ENCODE measurements at places on chromosomes 2 and 18.

DNA sequence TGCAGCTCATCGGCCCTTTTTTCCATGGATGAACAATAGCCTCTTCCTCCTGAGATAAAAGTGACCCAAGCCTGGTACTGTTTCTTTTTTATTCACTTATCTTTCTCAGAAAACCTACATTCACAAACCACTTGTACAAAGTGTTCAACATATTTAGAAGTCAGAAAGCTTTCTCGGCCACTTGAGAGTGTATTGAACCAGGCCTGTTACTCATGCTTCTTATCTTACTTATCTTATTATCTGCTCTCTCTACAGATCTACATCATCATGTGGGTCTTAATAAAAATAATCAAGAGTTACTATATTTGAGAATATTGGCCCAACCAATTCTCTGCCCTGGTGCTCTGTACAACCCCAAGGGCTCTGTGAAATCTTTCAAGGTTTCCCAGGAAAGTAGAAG, 242.1 kb downstream of the MREG start:
- DNase-seq = no peak

- DNase-seq = no peak
Measured at GRCh38 chr18:8448130-8448529, 161.1 kb upstream of the RAB12 start.

- no peak for DNase-seq
Measured at GRCh38 chr2:10891390-10891789, 20.3 kb upstream of the KCNF1 start.

- DNase-seq = no peak
Measured at GRCh38 chr18:62744076-62744968, 29.0 kb downstream of the PHLPP1 start.

- DNase-seq = no peak
Measured at GRCh38 chr2:204673877-204674276, 128.6 kb downstream of the PARD3B start.

DNA sequence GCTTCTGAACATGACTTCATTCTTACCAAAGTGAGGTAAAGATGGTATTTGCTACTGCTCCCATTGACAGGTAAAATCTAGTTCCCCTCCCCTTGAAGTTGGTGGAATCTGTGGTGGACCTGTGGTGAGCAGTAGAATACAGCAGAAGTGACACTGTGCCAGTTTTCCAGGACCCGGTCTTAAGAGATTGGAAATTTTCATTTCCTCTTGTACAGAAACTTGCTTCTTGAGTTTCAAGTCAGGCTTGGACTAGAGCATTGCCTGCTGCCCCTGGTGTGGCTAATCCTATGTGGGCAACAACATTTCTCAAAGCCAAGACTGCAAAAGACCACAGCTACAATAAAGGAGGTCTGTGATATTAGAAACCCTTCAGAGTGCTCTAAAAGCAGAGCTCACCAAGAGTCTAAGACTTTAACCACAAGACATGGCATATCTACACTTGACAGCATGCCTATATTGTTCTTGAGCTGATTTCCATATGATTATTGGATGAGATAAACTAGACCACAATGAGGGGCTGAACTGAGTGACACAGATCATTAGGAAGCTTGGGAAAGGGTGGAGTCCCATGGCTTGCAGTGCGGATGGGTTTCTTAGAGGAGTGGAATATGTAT, 458.1 kb downstream of the BCL11A start:
- DNase-seq = no peak

GRCh38 chr2:41691561-41691960, 356.3 kb upstream of the PKDCC start:
- no peak for DNase-seq
